ENCODE measurements at places on chromosomes 16 and 17.

GRCh38 chr16:84942786-84943185 lies 68.5 kb downstream of the ZDHHC7 start:
- DNase-seq = no peak

- no peak for DNase-seq
Observed at GRCh38 chr17:28610376-28610775, 3.6 kb downstream of the RSKR start.

DNA sequence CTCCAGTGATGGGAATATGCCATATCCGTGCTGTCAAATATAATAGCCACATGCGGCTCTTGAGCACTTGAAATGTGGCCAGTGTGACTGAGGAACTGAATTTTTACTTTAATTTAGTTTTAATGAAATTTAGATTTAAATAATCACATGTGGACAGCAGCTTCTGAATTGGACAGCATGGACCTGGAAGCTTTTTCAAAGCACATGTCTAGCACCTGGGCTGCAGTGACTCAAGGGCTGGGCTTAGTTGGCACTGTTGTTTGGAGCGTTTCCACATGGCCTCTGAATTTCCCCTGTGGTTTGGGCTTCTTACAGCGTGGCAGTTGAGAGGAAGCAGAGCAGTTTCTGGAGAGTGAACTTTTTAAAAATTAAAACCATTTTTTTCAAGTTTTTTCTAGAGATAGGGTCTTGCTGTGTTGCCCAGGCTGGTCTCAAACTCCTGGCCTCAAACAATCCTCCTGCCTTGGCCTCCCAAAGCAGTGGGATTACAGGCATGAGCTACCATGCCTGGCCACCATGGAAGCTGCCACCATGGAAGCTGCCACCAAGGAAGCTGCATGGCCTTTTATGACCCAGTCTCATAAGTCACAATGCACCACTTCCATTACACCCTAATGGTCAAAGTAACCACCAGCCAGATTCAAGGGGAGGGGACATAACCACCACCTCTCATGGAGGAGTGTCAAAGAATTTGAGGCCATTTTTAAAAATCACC lies 6.7 kb upstream of the TOB1 start:
- DNase-seq = peak; percentile 59

GRCh38 chr17:56665864-56666263 lies 72.4 kb downstream of the NOG start:
- DNase-seq = no peak

DNA sequence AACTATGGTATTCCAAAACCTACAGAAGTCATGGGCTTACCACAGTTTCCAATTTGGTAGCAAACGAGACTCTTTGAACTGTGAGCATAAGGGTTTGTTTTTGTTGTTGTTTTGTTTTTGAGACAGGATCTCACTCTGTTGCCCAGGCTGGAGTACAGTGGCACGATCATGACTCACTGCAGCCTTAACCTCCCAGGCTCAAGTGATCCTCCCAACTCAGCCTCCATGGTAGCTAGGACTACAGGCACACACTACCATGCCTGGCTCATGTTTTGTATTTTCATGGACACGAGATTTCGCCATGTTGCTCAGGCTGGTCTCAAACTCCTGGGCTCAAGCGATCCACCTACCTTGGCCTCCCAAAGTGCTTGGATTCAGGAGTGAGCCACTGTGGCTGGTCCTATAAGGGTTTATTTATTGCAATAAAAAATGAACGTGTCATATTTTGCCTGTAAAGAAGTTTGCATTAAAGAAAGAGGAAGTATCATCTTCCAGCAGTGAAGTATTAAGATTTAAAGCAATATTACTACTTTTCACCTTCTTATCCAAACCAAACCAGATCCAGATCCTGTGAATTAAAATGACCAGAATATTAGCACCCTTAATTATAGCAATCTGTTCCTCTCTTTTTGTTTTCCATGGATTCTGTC lies 37.2 kb downstream of the KCNJ2 start:
- no peak for DNase-seq

GRCh38 chr17:18141210-18141803 lies 32.8 kb downstream of the MYO15A start:
- peak; percentile 55 for DNase-seq

DNA sequence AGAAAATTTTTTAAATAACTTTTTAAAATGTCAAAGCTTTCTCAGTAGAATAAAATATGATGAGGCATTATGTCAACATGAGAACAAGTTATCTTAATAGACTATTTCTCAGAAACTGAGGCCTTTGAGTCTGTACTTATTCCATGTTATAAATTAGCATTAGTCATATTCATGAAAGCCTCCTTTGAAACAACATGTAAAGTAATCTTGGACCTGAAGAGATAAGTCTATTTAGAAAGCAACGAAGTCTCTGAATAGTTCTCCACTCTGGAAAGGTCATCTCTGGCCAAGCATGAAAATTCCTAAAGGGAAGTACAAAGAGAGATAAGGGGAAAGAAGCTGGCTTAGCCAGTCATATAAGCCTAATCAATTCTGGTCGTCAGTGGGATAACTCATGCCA lies 150.8 kb downstream of the CYB561 start:
- no peak for DNase-seq

DNA sequence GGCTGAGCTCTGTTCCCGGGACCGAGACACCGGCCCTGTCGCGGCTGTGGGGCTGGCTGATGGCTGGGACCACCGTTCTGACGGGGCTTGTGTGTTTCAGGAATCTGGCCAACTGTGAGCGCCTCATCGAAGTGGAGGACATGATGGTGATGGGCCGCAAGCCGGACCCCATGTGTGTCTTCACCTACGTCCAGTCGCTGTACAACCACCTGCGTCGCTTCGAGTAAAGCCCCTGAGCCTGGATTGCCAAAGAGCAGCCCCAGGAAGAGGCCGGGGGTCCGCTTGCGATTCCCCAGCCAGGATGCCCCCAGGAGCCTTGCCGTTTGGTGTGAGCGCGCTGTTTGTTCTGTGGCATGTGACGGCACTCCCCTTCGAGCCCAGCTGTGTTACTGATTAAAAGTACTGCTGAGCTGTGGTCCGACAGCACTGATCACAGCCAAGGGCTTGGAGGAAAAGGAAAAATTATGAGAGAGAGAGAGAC lies 23.0 kb downstream of the SMTNL2 start:
- no peak for DNase-seq

GRCh38 chr17:8829036-8829941 lies 30.1 kb upstream of the MFSD6L start:
- DNase-seq = no peak

DNA sequence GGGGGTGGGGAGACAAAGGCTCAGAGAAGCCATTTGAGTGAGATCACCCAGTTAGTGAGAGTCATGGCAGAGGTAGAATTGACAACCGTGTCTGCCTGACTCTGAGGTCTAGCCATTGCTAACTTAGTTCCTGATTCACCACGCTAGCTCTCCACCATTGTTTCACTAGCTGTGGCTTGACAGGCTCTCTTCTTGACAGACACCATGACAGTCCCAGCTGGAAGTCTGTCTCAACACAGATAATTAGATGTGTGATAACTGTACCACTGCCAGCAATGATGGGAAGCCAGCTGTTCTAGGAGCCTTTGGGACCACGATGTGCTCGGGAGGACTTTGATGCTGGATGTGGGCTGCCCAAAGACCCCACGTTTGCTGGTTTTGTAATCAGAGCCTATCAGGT lies 170.5 kb upstream of the CACNG3 start:
- no peak for DNase-seq

DNA sequence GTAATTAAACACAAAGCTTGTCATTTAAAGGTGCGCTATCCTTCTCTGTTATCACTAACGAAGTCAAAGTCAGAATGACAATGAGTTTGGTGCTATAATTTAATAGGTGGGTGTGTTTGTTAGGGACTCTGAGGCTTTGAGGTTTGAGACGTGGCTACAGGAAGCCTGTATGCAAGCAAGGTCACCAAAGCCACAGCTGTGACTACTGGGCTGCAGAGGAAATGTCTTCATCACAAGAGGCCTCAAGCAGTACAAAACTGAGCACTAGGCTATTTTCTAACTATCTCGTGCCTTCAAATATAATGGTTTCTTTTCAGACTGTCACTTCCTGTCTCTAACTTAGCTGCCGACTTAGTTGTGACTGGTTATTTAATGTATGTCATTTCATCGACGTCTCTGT lies 141.2 kb downstream of the AATF start:
- peak; percentile 38 for DNase-seq

GRCh38 chr16:70769131-70769530 lies 31.8 kb downstream of the VAC14 start:
- no peak for DNase-seq

DNA sequence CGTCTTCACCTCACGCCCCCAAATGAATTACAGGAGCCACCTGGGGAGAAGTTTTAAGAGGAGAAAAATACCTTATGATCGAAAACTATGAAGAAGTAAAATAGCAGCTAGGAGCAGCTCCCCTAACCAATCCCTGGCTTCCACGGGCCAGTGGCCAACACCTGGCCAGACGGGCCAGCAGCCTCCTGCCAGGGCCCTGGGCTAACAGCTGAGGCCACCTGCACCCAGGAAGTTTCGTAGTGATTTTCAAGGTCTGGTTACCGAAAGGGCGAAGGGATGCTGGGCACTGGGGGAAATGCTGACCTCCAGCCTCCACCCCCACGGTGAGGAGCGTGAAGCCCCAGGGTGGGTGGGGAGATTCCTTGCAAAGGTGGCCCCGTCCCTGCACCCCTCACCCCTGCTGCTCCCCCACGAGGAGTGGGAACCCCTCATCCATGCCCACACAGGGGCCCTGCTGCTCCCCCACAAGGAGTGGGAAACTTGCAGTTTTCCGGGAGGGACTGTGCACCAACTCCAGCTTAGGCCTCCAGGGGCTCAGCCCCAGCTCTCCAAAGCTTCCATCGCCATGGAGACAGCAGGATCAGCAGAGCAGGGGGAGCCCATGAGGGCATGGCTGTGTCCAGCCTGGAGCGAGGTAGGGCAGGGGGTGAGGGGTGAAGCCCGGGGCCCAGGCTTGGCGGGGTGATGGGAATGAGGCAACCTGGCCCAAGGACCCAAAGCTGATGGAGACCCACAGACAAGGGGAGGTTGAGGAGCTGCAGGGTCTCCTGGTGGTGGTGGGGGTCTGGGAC lies 31.9 kb upstream of the ACSF3 start:
- no peak for DNase-seq

GRCh38 chr16:711548-712320 lies 3.2 kb upstream of the METRN start:
- DNase-seq = peak; percentile 83

DNA sequence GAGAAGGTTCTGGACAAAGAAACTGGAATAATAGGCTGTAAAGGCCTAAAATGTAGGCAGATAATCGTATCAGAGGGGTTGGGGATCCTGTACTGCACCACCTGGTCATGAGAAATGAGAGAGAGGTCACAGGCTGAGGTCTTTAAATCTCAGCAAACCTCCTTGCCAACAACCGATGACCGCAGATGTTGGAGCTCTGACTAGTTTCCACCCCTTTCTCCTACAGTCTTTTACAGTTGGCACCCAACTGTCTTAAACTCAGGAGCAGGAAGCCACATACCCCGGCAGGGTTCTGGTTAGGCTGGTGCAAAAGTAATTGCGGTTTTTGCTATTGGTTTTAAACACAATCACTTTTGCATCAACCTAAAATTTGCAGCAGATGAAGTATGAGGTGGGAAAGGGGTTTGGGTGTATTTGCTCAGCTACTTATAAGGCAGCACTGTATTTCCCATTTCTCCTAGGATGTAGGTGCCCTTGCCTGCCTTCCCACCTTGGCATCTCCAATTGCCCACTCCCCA lies 261.8 kb upstream of the MYOCD start:
- DNase-seq = no peak

DNA sequence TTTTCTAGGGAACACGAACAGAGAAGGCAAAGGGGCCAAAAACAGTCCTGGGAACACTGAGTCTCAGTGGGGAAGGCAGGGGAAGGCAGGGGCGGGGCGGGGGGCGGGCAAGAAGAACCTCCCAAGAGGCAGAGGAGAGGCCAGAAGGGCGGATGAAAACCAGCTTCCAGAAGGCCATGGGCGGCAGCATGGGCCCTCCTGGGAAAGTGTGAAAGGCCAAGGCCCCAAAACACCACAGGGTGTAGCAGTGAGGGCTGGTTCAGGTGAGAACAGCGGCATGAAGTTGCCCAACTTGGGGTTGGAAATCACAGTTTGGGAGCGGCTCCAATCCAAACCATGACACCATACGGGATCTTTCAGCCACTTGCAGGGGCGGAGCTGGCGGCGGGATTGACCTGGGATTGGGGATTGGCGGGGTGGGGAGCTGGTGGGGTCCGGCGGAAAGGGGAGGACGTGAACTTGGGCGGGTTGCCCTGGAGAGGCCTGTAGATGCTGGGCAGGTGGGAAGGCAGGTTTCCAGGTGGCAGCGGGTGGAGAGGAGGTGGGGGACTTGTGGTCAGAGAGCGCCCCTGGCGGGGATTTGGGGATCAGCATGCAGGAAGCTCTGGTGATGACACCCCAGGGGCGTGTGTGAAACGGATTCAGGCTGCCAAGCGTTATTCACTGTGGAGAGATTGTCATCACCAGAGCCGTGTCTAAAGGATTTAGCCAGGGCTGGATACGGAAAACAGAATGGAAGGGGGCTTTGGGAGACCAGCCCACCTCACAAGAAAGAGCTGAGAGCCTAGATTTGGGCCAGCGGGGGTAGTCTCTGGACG lies 80.9 kb downstream of the ARHGAP23 start:
- DNase-seq = peak; percentile 80

- no peak for DNase-seq
Observed at GRCh38 chr16:57624044-57624688, 4.3 kb upstream of the ADGRG1 start.

- no peak for DNase-seq
Observed at GRCh38 chr16:2712546-2712945, 7.5 kb downstream of the PRSS27 start.

DNA sequence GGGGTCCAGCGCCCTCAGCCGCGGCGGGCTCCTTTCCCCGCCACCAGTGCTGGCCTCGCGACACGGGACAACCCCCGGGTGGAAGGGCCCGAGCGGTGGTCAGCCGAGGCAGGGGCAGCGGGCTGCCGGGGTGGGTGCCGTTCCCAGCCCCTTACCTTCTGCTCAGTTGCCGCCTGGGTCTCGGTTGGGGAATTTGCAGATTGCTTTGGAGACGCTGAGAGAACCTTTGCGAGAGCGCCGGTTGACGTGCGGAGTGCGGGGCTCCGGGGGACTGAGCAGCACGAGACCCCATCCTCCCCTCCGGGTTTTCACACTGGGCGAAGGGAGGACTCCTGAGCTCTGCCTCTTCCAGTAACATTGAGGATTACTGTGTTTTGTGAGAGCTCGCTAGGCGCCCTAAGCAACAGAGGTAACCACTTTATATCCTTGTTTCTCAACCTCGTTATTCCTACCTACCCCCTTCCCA lies 381 bp downstream of the CTNS start:
- no peak for DNase-seq

GRCh38 chr16:63461248-63461841 lies 1425.1 kb upstream of the CDH8 start:
- DNase-seq = no peak
